Lung microvascular endothelial cell (primary cell): ENCODE measurements at places on chromosomes 12 and 14.

DNA sequence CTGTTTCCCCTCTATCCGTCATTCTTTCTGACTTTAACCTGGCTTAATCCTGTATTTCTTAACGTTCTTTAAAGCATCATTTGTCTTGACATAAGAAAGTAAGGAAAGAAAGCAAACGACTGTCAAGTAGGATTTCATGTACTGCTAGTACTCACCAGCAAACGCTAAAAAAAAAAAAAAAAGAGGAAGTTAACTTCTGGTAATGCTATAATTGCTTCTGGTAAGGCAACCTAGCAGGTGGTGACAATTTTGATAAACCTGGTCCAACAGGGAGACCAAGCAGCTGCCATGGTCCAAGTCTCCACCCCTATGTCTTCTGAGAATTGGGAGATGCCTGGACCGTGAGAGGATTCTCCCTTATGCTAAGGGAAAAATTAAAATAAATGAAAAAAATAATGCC, 306.6 kb downstream of the DAD1 start:
- no peak for DNase-seq

DNA sequence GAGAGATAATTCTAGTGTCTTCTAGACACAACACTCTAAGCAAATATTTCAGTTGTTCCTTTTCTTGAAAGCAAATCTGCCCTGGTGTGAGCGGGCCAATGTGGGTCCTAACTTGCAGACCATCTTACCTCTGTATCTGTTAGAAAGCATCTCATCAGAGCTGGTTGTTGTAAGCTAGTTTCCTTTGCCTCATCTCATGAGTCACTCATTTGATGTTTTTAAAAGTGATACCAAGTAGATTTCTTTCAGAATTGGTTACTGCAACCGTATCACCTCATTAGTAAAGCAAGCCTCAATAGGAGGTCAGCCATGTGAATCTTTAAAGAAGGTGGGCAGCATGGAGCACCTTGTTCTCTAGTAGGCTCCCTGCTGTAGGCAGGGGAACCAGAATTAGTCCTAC, 78.6 kb downstream of the DAAM1 start:
- peak; percentile 20 for DNase-seq

- DNase-seq = no peak
These were observed 790.7 kb downstream of the C12orf50 start for GRCh38 chr12:87238466-87238865.

DNA sequence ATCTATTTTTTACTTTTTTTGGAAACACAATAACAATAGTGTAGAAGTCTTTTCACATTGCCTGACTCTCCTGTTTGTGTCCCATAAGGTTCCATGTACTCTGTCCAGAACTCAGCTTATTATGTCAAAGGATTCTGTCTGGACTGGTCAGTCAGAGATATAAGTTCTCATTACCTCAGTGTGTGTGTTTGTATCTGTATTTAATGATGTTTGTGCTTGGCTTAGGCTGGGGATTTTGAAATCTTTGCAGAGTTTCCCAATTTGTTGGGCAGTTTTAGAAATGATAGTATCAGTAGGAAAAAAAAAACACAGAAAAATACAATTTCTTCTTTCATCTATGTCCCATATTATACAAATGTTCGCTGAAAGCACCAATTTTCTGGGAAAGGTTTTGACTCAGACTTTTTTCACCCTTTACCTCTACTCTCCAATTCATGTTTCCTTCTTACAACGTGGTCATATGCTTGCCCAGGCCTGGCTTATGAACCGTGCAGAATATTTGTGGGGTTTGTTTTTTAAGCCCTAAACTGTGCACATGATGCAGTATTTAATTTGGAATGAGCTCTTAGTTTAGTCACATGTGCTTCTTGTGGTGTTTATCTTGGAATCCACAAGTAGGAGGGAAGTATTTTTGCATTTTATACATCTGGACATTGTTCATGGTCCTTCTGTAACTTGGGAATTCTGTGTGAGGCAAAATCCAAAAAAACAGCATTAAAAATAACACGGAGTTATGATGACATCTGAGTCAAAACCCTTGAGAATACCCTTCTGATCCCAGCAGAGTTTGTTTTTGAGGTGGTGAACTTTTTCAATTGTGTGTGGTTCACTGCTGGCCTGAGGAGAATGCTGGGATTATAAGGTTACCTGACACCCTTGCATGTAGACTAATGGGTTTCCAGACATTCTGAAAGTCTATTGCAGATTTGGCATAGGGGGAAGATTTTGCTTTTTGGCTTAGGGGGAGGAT, 121.2 kb downstream of the RAD51B start:
- DNase-seq = peak; percentile 78

GRCh38 chr12:107650977-107651376, 34.6 kb upstream of the PWP1 start:
- no peak for DNase-seq

GRCh38 chr12:124829008-124829707, 34.5 kb downstream of the SCARB1 start:
- DNase-seq = no peak

DNA sequence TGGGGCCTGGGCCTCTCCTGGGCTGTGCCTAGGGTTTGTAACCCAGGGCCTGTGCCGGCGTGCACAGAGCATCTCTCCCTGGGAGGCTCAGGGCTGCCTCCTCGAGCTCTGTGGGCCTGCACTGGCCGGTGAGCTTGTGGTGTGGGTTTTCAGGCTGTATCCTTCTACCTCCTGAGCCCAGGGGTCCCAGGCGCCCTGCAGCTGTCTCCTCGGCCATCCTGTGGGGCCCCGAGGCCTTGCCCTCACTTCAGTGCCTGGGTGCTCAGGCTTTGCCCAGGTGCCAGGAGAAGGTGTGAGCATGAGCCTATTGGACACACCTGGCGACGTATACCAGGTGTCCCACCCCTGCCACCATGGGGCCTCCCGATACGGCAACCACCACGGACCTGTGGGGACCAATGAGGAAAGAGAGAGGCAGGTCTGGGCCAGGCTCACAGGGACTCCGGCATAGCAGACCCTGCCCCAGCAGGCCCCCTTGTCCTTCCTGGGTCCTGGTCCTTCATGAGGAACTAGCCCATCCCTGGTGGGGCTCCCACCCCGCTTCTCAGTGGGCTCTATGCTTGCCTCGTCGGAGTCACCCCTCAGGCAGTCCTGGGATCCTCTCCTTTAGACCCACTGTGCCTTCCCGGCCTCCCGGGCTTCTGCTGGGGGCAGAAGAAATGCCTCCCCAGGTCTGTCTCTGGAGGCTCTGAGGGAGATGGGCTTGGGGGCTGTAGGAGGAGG, 400.2 kb downstream of the TMEM121 start:
- DNase-seq = no peak

- no peak for DNase-seq
These were observed 82.7 kb upstream of the OTX2 start for GRCh38 chr14:56892959-56893358.

DNA sequence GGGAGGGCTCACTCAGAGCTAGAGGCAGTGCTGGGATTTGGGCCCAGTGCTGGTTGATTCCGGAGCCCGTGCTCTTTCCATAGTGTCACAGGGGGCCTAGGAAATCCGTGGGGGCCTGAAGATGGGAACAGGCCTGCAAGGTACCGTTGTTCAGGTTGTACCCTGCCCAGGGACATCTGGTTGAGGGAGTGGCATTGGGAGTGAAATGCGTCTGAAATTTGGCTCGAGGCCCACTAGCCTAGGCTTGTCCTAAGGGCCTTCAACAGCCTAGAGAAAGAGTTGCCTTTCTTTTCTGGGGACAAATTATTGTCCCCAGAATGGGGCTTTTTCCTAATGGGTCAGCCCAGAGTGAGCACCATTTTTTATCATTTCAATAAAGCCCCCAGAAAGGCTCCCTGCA, 26.4 kb upstream of the FAM222A start:
- no peak for DNase-seq
